HCT116 (cell line): ENCODE measurements at places on chromosomes 11 and 22. TPM values are rescaled to one million over a fixed set of nuclear protein-coding genes. Genes with fewer than 3 reads are reported as not detected.

DNA sequence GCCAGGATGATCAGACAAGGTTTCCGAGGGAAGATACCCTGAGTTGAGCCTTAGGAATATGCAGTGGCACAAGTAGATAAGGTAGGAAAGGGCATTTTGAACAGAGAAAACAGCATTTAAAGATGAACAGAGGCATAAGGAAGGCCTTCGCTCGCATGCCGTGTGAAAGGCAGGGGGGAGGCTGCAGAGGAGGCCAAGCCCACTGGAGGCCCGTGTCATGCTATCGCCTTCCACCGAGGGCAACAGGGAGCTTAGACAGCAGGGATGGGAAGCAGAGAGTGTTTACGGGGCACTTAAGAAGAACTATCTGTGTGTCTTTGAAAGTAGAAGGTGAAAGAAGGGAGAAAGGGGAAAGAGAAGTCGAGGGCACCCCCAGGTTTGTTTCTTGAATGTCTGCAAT lies 148.3 kb downstream of the PKNOX2 start:
- DNase-seq: no peak

DNA sequence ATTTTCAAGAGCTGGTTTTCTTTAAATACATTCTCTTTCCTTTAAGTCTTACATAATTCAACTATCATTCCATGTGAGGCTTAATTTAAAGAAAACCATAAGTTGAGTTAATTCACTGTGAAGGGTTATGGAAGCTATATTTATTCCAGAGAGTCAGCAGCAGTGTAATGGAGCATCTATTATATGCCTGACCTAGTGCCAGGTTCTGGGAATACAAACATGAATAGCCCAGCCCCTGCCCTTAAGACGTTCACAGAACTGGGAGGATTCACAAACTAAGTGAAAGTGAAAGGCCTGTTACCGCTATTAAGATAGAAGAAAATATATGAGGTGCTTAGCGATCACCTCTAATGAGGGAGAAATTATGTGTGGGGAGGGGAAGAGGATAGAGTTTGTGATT lies 408.9 kb upstream of the CCDC90B start:
- no peak for DNase-seq

DNA sequence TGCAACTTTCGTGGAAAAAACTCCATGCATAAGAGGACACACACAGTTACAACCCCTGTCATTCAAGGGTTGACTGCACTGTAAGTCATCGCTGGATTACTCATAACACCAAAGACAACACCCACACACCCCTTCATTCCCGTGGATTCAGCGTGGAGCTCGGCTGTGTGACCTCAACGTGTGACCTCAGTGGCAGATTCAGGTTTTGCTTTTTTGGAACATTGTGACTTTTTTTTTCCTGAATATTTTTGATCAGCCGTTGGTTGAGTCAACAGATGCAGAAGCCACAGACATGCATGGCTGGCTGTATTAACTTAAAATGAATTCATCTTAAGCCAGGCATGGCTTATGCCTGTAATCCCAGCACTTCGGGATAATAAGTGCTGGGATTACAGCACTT lies 19.7 kb upstream of the MUC5AC start:
- DNase-seq: no peak

GRCh38 chr22:28989484-28989883 lies 72.1 kb downstream of the C22orf31 start:
- no peak for DNase-seq

- no peak for DNase-seq
Observed at GRCh38 chr22:20436307-20436767, 1.3 kb downstream of the SCARF2 start.

DNA sequence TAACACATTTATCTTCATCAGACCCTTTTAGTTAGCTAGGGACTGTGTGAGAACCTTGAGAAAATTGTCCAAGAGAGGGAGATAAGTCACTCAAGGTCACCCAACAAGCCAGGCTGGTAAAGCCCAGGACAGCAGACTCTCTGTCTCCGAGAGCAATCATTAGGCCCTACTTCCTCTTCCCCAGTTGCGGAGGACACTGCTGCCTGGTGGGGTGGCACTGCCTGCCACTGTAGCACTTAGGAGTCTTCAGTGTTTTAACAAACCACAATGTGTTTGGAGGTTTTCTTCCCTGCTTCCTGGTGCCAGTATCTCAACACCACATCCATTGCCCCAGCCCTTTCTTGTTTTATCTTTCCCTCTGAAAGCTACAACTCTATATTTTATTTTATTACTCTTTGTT lies 132.1 kb upstream of the LDLRAD3 start:
- no peak for DNase-seq

DNA sequence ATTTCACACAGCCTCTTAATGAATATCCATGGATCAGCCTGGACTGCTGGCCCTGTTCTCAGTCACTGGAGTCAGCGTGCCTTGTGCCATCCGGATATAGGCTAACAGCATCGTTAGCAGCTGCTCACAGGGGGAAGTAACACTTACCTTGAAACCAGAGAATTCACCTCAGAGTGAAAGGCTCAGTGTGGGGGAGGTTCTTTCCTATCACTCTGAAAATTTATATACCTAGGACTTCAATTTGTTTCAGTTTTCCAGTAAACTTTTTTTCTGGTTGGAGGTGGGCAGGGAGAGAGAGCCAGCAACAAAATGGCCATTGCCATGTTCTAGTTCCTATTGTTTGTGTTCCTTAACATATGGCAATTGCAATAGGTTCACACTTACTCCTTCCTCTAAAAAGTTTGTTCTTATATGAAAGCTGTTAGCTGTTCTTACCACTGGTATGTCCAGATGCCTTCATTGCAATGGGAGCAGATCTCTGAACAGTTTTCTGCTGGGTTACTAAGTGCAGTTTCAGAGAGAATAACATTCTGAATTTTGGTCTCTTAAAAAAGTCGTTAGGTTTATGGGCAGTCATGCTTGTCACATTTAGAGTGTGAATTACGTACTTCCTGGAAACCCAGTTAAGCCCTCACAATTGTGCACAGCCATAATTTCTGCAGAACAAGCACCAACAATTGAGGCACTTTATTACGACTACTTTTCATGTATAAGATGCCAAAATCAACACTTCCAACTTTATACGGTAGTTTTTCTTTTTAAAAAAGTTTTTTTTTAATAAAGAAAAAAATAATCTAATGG lies 247.6 kb downstream of the CADM1 start:
- no peak for DNase-seq

DNA sequence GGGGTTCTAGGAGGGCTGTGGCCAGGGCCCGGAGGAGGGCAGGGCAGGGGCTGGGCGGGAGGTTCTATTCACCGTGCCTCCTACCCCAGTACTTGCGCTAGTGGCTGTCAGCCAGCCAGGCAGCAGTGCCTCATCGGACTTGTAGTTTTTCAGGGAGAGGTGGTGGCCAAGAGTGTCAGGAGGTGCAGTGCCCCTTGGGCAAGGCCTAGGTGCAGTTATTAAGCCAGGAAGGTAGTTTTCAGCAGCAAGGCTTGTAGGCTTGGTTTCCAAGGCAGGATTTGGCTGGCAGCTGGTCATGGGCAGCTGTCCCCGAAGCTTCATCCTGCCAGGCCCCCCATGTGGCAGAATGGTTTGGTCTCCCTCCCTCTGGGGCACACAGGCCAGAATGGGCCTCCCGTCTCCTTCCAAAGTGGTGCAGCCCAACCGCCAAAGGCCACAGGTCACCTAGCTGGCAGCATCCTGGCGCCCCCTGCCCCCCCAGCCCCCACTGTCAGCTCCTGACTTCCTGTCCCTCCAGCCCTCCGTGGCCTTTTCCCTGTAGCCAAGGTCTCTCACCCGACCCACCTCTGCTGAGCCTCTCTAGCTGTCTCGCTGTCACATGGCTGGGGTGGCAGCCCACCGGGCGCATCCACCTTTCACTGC lies 8.5 kb downstream of the CCDC88B start:
- DNase-seq: no peak

GRCh38 chr11:135075740-135076139 lies 663.7 kb upstream of the B3GAT1 start:
- peak; percentile 71 for DNase-seq

DNA sequence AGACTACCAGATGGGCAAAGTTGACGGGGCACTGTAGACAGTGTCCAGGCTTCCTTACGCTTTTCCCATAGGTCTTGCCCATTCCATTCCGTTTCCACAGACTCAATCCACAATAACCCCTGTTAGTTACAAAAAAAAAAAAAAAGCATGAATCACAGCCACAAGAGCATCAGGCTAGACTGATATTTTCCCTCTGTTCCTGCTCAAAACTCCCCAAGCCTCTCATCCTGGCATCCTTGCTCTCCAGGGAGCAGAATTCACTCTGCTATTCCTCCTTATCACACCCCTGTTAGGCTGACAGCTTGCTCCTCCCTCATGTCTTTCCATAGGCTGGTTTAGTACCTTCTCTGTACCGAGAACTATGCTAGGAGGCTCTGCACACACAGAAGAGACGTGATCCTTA lies 42.2 kb downstream of the TMEM123 start:
- no peak for DNase-seq

GRCh38 chr11:46655631-46656030 lies 38.3 kb downstream of the ATG13 start:
- no peak for DNase-seq

DNA sequence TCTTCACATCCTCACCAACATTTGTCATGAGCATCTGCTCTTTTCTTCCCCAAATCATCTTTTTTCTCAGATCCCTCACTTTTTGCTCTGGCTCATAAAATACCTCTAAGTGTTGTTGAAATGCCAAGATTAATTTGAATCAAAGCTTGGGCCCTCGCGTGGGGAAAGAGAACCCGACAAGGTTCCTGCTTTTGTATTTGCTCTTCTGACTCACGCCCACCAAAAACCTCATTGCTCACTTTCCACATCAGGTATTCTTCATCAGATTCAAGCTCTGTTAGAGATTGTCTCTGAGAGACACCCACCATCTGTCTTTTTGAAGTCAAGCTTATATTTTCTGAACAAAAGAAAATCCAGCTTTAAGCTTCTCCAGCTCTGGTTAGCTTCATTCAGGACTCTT lies 52.9 kb upstream of the FBXO3 start:
- DNase-seq: no peak

DNA sequence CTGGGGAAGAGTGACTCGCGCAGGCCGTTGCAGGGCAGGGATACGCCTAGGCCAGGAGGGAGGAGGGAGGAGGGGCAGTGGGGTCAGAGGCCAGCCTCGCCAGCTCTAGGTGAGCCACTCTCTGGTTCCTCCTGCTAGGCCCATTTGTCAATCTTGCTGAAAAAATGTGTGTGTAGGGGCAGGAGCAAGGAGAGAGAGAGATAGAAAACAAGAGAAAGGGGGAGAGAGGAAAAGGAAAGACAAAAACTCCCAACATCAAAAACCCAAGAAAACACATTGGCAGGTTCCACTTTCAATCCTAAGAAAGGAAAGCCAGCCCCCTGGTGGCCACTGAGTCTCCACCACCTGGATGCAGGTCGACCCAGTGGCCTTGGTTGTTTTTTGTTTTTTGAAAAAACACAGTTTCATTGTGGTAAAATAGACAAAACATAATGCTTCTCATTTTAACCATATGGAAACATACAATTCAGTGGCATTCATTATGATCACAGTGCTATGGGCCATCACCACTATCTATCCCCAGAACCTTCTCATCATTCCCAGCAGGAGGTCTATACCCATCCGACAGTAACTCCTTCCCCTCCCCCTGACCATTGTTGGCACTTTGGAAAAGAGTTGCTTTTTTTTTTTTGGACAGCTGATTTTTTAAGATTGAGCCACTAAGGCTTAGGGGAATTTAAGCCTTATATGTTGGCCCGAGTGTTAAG lies 10.9 kb downstream of the OMP start:
- no peak for DNase-seq

- DNase-seq: peak; percentile 32
Observed at GRCh38 chr11:18457450-18457849, 1.8 kb downstream of the LDHAL6A start.

- DNase-seq: no peak
Observed at GRCh38 chr11:125069796-125070195, 6.7 kb downstream of the SLC37A2 start.

DNA sequence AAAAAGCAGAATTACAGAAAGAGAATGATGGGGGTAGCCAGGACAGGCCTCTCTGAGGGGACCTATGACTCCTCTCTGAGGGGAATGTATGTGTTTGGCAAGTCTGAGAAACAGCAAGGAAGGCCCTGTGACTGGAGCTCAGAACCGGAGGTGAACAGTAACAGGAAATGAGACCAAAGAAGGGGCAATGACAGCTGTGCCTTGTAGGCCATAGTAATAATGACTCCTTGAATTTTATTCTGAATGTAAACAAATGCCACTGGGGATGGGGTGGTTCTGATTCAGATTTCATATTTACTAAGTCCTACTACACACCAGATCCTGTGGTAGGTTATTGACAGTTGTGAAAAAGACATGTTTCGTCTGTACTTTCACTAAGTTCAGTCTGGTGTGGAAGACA lies 52.8 kb upstream of the APOA1 start:
- DNase-seq: no peak

DNA sequence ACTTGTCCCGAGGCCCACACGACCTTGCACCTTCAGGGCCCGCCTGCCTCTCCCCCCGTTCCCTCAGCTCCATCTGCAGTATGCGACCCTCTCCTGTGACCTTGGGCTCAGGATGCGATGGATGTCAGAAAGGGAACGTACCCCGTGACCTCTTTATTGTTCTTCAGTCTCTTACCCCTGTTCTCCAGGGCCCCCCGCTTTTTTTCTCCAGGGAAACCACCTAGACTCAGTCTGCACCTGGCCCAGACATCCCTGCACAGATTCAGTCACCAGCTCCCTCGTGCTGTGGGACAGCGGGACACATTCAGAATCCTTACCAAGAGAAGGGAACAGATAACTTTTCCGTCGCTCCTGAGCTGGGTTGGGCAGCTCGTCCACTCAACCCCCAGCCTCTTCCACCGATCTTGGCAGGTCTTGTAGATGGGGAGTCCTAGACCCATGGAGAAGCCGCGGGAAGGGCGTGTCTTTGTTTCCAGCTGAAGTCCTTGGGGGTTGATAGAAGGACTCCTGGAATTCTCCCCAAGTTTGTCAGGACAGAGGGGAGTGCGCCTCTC lies 1.4 kb upstream of the PHOX2A start:
- no peak for DNase-seq

GRCh38 chr11:109349276-109350080 lies 72.5 kb upstream of the C11orf87 start:
- no peak for DNase-seq

DNA sequence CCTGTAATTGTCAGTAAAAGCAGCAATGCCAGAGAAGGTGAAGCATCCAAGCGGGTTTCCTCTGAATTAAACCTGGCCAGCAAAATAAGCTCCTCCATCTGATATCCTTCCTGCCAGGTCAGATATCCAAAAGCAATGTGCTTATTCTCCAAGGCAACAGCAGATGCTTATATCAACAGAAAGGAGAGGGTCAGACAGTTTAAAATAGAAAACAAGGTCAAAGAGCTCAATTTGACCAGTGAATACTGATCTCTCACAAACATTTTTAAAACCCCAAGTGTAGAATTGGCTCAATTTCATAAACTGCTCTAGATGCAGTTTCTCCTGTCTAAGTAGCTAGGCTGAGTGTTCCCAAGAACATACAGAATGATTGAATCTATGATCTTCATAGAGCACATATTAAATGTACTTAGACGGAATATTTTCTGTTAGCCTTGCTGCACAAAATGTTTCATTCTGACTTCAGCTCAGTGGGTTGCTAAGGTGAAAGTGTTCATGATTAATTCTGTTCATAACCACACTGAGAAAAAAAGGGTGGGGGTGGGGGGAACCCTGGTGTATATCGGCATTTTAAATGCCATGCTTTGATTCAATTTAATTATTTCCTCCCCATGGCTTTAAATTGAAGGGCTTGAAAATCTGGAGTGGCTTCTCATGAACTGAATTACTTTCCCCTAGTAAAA lies 174.2 kb upstream of the ARHGAP20 start:
- no peak for DNase-seq

Gene OSM
- total RNA-seq: not detected

Gene VWCE
- total RNA-seq: 2.5 TPM

Gene RFPL1
- total RNA-seq: not detected

Gene TMEM191B
- 2.1 TPM for total RNA-seq

Gene MUC2
- total RNA-seq: 0.47 TPM

Gene MRGPRE
- total RNA-seq: not detected

Gene PLAAT2
- not detected for total RNA-seq

Gene F2
- total RNA-seq: 0.47 TPM

Gene MOGAT2
- total RNA-seq: 0.12 TPM
